D721Med (cell line): ENCODE measurements at places on chromosomes 12 and 14.
A peak's percentile ranks its signal among the peaks of the same experiment; 100 is the strongest.

DNA sequence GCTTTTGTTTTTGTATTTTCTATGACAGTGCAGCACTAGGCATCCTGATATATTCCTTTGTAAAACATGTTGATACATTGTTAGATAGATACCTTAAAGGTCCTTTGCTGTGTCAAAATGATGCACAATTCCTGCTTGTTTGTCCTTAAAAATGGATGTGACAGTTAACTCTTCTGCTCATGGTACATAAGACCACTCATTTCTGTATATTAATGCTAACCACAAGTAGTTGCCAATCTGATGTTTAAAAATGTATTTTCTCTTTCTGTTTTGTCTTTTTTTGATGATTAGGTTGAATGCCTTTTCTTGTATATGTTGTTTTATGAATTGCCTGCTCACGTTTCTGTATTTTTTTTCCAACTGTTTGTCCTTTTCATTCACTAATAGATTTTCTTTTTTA, 35.1 kb downstream of the ATF7IP start:
- DNase-seq, result no peak

DNA sequence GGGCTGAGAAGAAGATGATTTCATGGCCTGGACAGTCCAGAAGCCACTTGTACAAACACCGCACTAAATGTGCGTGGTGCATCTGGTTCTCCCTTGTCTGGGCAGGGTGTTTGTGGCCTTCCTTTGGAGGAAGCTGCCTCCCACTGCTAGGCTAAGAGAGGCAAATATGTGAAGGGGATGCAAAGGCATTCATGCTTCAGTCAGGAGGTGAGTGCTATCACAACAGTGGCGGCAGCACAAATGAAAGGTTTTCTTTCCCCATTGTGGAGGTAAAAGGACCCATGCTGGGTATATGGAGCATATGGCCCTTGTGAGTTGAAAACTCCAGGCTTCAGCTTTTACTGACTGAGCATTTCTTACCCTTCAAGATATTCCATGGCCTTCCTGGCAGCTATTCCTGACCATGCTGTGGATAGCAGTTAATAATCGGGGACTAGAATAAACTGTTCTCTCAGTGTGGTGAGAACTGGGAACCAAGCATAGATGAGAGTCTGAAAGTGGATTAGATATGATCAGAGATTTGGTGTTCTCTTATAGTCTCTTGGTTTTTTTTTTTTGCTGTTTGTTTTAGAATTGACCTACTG, 69.9 kb downstream of the MYRFL start:
- DNase-seq, result no peak

GRCh38 chr14:34682787-34683321, 31.5 kb downstream of the CFL2 start:
- no peak for DNase-seq

DNA sequence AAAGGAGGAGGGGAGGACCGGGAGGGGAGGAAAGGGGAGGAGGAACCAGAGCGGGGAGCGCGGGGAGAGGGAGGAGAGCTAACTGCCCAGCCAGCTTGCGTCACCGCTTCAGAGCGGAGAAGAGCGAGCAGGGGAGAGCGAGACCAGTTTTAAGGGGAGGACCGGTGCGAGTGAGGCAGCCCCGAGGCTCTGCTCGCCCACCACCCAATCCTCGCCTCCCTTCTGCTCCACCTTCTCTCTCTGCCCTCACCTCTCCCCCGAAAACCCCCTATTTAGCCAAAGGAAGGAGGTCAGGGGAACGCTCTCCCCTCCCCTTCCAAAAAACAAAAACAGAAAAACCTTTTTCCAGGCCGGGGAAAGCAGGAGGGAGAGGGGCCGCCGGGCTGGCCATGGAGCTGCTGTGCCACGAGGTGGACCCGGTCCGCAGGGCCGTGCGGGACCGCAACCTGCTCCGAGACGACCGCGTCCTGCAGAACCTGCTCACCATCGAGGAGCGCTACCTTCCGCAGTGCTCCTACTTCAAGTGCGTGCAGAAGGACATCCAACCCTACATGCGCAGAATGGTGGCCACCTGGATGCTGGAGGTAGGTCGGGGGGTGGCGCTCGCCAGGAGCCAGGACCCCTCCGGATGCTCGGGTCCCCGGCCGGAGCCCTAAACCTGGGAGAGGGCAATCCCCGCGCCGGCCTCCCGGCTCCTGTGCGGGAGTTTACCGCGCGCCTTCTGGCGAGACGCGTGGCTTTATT, at the start of gene CCND2:
Gene CCND2 (plus strand): TSS at position 111 of the 744 bp plus-strand sequence. CDS start 279 bp downstream, at position 390.
- DNase-seq, result peak; percentile 92

- no peak for DNase-seq
Observed at GRCh38 chr12:120224304-120225199, 23.6 kb upstream of the RPLP0 start.

GRCh38 chr12:1630133-1630826, 1.2 kb downstream of the WNT5B start:
- DNase-seq, result no peak

DNA sequence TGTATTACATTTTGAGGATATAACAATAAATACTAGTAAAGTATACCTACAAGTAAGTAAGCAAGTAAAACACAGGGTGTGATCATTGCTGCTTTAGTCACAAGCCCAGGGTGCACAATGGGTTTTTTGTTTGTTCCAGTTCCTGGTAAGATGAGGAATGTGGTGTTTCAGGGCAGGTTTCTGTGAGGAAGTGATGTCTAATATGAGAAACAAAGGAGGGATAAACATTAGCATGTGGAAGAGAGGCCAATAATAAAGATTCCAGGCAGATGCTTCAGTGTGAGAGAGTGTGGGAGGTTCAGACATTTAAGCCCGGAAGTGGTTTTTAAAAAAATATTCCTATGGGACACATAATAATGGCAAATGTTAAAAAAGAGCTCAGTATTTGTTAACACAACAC, 808.1 kb upstream of the USP15 start:
- no peak for DNase-seq

- no peak for DNase-seq
Observed at GRCh38 chr12:108638141-108638827, 4.6 kb upstream of the SELPLG start.

DNA sequence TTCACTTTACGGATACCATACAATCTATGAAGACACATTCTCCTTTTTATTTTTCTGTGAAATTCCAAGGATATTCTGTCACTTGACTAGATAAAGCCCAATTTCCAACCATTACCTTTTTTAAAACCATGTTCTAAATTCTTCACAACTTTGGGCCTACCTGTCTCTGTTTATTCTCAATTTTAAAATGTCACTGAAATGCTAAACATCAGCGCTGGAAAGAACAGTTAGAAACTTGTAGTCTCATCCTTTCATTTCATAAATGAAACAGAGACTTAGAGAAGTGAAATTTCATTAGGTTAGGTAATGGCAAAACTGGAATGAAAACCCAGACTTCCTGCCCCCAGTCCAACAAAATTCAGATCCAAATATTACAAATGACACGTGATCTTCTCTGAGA, 396.2 kb downstream of the CCDC91 start:
- DNase-seq, result no peak

GRCh38 chr12:53288322-53288721, 7.0 kb upstream of the PFDN5 start:
- DNase-seq, result no peak

GRCh38 chr12:93447555-93448290, 6.0 kb upstream of the UBE2N start:
- DNase-seq, result no peak

- no peak for DNase-seq
Observed at GRCh38 chr14:84095681-84096080, 1434.3 kb upstream of the FLRT2 start.

GRCh38 chr12:28253161-28253641, 62.9 kb downstream of the CCDC91 start:
- no peak for DNase-seq

- DNase-seq, result no peak
Observed at GRCh38 chr12:15811214-15812127, 22.3 kb upstream of the EPS8 start.

- DNase-seq, result no peak
Observed at GRCh38 chr12:113459981-113460380, 11.7 kb downstream of the LHX5 start.

DNA sequence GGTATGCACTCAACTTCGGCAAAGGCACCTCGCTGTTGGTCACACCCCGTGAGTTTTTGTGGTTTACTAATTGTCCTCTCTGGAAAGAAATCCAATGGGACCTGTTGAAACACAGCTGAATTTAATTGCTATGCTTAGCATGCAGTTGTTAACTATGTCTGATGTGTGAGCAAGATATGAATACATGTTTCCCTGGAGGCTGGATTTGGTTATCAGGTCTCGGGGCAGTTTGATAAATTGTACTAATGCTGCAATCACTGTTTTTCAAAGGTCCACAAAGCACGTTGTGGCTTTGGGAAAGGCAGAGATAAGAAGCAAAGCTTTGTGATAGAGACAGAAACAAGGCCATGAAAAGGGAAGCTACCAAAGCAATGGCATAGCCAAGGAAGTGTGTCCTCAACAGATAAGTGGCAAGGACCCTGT, 91.3 kb downstream of the DAD1 start:
- no peak for DNase-seq

DNA sequence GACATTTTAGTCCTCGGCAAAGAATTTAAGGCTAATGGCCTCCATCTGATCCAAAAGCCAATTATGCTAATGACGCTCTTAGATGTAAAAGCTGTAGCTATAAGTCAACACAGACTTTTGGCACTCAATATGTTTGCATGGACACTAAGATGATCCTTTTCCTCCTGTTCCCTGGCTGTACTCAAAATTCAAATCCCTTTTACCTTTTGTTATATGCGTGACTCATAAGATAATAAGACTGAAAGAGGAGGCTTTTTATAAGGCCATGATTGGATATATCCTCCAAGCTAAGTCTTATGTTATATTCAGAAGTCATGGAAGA, 89.8 kb downstream of the PDZRN4 start:
- no peak for DNase-seq

GRCh38 chr14:32192712-32193373, 9.0 kb upstream of the RNU6-7 start:
- no peak for DNase-seq

- no peak for DNase-seq
Observed at GRCh38 chr12:124607681-124608425, 40.4 kb upstream of the NCOR2 start.

DNA sequence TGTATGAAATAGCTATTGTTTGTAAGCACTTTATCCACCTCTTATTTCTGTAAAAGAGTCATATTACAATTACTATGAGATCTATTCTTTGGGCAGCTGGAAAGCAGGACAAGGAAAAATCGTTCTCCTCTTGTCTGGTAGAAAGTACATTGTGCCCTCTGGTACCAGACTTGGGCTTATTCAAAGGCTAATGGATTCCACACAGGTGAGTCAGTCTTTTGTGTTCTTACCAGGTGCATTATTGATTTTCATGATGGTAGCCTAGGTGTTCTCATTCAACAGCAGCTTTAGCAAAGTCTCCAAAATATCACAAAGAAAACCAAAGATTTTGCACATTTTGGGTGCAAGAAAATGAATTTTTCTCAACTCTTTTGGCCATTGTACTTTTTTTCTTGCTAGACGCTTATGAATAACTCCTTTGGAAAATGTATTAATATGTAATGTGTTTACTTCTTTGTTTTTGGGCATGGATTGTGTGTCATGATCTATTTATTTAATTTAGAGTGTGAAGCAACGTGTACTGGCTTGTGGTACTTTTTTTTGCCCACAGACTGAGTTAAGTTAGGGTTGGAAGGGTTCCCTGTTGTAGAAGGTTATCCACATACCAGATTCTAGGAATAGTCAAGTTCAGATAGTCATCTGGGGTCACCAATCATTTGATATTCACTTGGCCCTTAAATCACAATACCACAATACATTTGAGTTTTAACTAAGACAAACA, 26.2 kb downstream of the MNAT1 start:
- DNase-seq, result no peak

GRCh38 chr14:99734406-99735051, 50.4 kb downstream of the CYP46A1 start:
- no peak for DNase-seq

GRCh38 chr14:73764406-73765280, 50.5 kb upstream of the PNMA1 start:
- no peak for DNase-seq

- no peak for DNase-seq
Observed at GRCh38 chr12:22250762-22251161, 83.7 kb downstream of the ST8SIA1 start.

- DNase-seq, result no peak
Observed at GRCh38 chr12:59282999-59283398, 312.8 kb upstream of the SLC16A7 start.

- DNase-seq, result no peak
Observed at GRCh38 chr12:78501825-78502224, 362.7 kb upstream of the SYT1 start.

GRCh38 chr14:37185670-37186069, 12.1 kb upstream of the MIPOL1 start:
- DNase-seq, result no peak
